ENCODE measurements at places on chromosomes 13 and 19. TPM values are rescaled to one million over a fixed set of nuclear protein-coding genes. Genes with fewer than 3 reads are reported as not detected.

DNA sequence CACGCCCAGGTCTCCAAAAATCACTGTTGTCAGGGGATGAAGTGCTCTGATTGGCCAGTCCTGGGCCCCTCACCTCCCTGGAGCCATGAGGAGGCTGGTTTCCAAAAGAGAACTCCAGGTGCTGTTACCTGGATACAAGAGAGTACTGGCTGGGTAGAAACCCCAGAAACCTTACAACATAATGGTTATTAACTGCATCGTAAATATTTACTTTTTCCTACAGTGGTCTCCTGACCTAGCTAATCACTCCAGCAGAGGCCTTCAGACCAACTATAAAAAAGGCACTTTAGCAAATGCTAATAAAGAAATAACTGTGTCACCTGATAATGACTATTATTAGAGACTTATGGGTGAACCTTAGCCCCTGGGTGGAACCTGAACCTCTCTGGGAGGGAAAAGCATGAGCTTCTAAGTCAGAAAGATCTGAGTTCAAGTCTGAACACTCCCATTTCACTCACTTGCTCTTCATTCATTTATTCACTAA, 1.5 kb upstream of the IGSF23 start:
- no peaks in the 10 kb centered on the region for H3K27me3 ChIP-seq
- no peak overlapping the region for H3K27ac ChIP-seq
- peaks cover 11% of the 10 kb centered on the region for H3K4me1 ChIP-seq
- DNase-seq: no peak
- no peak overlapping the region for H3K4me3 ChIP-seq

The SIGLEC10 gene
- total RNA-seq: 2.7 TPM

The ASPDH gene
- not detected for total RNA-seq

The IL4I1 gene
- 1.0 TPM for total RNA-seq

Measured in colonic mucosa (tissue), 4 donors.